ENCODE measurements at places on chromosomes 4 and X.

GRCh38 chr4:26081795-26082498, 167.9 kb downstream of the SMIM20 start:
- peak; percentile 63 for DNase-seq

GRCh38 chr4:5142726-5143125, 91.4 kb downstream of the STK32B start:
- peak; percentile 16 for DNase-seq

DNA sequence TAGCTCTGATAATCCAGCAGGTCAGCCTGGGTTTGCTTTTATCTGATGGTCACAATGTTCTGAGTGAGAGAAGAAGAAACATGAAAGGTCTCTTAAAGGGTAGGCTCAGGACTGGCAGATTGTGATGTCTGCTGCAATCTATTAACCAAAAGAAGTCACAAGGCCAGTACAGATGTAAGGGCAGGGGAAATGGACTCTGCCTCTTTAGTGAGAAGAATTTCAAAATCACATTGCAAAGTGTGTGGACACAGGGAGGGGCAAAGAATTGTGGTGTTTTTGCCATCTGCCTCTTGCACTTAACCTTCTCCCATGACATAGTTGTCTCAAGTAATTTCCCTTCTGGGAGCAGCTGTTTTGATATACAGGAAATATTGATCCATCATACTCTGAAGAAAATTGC, 40.9 kb downstream of the IL1RAPL1 start:
- no peak for DNase-seq

DNA sequence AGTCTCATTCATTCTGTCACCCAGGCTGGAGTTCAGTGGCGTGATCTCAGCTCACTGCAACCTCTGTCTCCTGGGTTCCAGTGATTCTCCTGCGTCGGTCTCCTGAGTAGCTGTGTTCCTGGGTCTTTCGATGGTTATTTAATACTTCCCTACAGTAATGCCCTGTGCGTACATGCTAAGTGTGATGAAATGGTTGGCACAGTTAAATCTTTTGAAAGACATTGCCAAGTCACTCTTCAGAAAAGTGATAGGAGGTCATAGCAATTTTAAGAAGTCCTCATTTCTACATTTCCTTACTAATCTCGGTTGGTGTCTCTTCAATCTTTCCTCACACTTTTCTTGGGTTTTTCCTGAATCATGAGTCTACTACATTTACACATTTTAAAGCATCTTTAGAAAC, 14.4 kb downstream of the HTT-AS start:
- no peak for DNase-seq

DNA sequence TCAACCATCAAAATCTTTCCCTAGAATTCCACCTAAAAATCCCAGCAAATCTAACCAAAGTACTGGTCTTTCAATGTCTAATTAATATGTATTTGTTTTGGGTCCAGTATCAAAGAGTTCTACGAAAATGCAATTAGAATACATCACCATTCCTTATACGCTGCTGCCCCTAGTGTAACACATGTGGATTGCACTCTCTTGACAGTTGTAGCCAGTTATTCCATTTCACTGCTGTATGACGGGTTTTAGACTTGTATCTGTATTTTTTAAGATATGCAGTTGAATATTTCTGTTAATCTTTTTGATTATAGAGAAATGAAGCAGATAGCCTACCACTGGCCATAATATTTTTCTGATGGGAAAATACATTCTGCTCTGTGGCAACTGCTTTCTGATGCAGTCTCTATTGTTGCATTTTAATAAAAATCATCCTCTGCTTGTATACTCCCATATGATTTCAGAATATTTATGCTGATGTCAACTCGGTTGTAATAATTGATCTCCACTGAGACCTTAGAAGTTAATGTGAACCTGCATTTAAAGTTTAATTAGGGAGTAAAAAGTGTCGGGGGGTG, 17.1 kb upstream of the PAGE2B start:
- peak; percentile 16 for DNase-seq

Measured in HCT116 (cell line).